ENCODE measurements at places on chromosomes 13 and 19. TPM values are rescaled to one million over a fixed set of nuclear protein-coding genes. Genes with fewer than 3 reads are reported as not detected.

ZNF415 gene
- total RNA-seq: 7.1 TPM

WDR88 gene
- total RNA-seq: not detected

KRTDAP gene
- not detected for total RNA-seq

TMED1 gene
- 50.7 TPM for total RNA-seq

REXO1 gene
- total RNA-seq: 4.1 TPM

NLRP4 gene
- not detected for total RNA-seq

ERICH4 gene
- not detected for total RNA-seq

PALM3 gene
- 0.30 TPM for total RNA-seq

FGF22 gene
- total RNA-seq: not detected

TOMM40 gene
- 46.5 TPM for total RNA-seq

LHFPL6 gene
- 46.1 TPM for total RNA-seq

SGCG gene
- 0.53 TPM for total RNA-seq

RASL11A gene
- 2.5 TPM for total RNA-seq

ZBTB45 gene
- total RNA-seq: 5.4 TPM

SYCN gene
- not detected for total RNA-seq

NR2F6 gene
- 17.8 TPM for total RNA-seq

SERPINE3 gene
- not detected for total RNA-seq

EXOC3L2 gene
- total RNA-seq: under 0.01 TPM

UQCRFS1 gene
- 11.9 TPM for total RNA-seq

OR4F17 gene
- total RNA-seq: not detected

JSRP1 gene
- not detected for total RNA-seq

B3GNT3 gene
- total RNA-seq: not detected

ZNF28 gene
- total RNA-seq: 15.3 TPM
